ENCODE measurements at places on chromosomes 11 and 22.

DNA sequence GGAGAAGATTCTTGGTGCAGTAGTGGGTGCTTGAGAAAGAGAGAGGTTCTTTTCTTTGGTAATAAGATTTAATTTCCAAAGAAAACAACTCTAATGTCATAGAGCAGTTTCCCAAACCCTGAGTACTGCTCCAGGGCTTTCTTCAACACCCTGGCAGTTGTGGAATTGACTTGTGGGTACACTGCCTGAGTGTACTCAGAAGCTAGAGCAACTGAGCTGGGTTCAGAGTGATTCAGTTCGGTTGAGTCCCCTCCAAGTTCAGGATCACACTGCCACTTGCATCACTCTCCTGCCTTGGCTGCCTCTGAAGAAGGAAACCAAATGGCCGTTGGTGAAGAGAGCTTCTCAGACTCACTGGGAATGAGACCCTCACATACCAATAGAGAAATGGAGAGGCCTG, 5.3 kb downstream of the DMC1 start:
- DNase-seq, result no peak

DNA sequence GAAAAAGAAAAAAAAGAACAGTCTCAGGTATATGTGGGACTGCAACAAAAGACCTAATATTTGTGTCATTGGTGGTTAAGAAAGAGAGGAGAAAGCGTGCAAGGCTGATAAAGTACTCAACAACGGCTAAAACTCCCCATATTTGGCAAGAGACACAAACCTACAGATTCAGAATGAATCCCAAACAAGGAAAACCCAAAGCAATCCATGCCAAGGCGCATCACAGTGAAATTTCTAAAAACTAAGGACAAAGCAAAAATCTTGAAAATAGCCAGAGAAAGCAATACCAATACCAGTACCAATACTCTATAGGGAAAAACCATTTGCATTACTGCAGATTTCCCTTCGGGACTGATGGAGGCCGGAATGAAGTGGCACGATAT, 32.4 kb upstream of the SEPTIN5 start:
- DNase-seq, result no peak

DNA sequence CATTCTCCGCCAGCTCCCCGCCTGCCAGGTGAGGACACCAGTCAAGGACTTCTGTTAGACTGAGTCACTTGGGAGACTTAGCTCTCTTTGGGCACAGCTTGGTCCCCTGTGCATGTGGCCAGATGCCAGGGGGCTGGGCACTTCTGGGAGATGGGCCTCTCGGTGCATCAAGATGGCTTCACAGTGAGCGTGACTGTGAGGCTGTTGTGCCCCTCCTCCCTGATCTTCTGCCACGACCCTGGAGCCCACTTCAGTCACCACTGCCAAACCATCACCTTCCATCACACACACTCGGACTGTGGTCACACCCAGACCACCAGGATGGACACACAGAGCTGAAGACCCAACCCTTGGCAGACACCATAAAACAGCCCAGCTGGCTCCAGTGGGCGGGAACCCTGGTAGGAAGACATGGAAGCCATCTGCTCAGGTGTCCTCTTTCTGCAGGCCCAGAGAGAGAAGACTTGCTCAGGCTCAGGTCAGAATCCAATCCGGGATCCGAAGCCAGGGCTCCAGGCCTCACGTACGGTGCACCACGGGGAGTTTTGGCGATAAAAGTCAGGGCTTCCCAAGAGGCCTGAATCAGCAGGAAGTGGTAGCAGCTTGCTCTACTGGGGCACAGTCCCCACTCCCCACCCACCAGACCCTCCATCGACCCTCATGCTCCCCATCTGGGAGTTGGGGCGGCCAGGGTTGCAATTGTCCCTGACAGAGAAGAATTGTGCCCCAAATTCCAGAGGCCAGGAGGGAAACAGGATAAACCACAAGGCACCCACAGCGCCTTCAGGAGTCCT, 29.8 kb upstream of the CD5 start:
- no peak for DNase-seq

- DNase-seq, result no peak
These were observed 148.3 kb upstream of the POU2AF2 start for GRCh38 chr11:111097191-111097590.

- no peak for DNase-seq
These were observed 11.4 kb upstream of the CAT start for GRCh38 chr11:34427186-34427805.

GRCh38 chr22:20532256-20532993, 25.0 kb downstream of the MED15 start:
- DNase-seq, result no peak

GRCh38 chr11:12824281-12825041, 150.2 kb downstream of the TEAD1 start:
- no peak for DNase-seq

- DNase-seq, result no peak
These were observed at the start of gene WT1 for GRCh38 chr11:32435511-32435941. TSS of gene WT1 (minus strand) at chr11:32435539.

GRCh38 chr11:71917646-71918140, 10.7 kb downstream of the XNDC1N start:
- DNase-seq, result no peak

DNA sequence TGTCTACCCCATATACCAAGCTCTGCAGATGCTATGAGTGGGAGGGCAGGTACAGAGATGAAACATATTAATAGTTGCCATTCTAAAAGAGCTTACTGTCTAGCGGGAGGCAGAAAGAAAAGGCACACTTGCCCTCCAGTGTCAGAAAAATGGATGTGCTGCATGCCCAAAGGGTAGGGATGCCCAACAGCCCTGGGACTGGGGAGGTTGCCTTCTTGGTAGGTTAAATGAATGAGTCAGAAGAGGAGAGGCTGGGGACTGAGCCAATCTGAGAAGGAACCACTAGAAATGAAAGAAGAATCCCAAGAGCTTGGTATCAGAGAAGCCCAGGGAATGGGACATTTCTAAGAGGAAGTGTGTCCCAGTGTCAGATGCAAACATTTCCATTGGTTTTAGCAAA, 1.2 kb downstream of the BIRC3 start:
- DNase-seq, result peak; percentile 26

DNA sequence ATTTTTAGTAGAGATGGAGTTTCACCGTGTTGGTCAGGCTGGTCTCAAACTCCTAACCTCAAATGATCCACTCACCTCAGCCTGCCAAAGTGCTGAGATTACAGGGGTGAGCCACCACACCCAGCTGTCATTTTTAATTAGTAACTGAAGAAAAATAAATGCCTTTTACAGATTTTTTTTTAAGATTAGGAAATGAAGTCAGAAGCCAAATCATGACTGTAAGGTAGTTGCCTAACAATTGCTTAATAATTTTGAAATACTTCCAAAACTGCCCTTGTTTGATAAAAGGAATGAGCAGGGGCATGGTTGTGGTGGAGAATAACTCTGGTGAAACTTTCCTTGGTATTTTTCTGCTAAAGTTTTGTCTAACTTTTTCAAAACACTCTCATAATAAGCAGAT, 98.9 kb upstream of the SLC5A12 start:
- DNase-seq, result no peak

GRCh38 chr11:12160680-12161079, 50.3 kb downstream of the MICAL2 start:
- DNase-seq, result no peak

DNA sequence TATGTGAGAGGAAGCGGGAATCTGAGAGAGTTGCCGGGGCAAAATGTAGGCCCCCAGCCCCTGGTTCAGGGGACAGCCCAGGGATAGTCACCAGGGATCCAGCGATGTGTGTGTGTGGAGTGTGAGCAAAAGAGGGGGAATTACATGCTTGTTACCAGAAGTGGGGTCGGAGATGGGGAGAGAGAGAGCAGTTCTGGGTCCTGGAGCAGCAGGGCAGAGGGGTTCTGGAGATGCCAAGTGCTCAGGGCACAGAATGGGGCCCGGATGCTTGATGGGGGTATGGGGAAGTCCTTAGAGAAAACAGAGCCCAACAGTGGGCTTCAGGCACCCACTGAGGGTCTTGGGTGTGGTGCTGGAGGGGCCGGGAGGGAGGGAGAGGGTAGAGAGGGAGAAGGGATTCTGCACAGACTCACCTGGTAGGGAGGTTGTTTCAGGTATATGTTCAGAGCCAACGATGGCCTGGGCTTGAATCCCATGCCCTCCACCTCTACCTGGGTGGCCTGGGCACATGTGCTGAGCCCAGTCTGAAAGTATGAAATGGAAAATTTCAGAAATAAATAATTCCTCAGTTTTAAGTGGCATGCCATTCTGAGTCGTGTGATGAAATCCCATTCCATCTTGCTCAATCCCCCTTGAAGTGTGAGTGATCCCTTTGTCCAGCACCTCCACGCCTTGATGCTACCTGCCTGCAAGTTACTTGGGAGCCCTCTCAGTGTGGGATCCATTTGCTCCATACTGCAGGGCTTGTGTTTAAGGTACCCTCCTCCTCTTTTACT, 12.4 kb downstream of the SMIM38 start:
- DNase-seq, result no peak

DNA sequence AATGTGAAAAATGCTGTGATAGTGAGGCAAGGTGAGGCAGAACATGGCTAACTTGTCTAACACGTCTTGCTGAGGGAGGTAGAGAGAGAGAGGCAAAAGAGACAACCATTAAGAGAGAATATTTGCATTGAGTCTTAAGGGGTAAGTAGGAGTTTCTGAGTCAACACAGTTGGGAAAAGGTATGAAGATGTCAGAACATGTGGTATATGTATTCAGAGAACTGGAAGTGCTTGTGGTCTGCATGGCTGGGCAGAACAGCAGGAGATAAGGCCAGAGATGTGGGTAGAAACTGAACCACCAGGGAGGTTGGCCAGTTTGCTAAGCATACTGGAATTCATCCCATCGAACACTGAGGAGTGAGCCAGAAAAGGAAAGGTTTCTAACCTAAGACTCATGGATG, 25.0 kb upstream of the SLC5A1 start:
- no peak for DNase-seq

DNA sequence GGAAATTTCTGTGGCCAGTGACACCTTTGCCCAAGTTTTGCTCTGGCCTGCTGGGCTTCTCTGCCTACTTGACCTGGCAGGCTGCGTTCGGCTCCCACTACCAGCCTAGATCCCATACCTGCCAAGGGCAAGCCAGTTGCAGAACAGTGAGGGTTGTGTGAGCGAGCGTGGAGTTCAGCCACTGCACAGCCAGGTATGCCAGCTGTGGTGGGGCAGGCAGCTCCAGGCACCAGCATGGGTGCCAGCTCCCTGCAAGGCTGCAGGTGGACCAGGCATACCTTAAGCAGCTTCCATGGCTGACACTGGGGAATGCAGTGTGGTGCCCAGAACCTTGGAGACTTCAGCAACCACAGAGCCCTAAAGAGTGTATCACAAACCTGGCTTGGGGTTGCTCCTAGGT, 133.5 kb downstream of the LDLRAD3 start:
- DNase-seq, result no peak

DNA sequence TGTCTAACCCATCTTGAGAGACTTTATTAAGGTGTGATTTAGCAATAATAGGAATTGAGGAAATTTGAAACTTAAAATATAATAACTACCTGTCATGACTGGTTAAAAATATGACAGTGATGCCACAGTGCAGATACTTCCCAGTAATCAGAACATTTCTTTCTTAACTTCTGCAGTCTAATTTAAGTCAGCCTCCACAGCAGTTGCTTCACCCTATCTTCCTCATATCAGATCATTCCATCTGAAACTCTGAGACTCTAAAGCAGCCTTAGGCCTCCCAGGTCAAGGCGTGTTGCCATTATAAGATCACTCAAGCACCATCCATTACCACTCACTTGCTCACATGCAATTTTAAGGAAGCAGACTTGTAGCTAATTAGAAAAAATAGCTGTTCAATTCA, 302.2 kb downstream of the AASDHPPT start:
- no peak for DNase-seq

DNA sequence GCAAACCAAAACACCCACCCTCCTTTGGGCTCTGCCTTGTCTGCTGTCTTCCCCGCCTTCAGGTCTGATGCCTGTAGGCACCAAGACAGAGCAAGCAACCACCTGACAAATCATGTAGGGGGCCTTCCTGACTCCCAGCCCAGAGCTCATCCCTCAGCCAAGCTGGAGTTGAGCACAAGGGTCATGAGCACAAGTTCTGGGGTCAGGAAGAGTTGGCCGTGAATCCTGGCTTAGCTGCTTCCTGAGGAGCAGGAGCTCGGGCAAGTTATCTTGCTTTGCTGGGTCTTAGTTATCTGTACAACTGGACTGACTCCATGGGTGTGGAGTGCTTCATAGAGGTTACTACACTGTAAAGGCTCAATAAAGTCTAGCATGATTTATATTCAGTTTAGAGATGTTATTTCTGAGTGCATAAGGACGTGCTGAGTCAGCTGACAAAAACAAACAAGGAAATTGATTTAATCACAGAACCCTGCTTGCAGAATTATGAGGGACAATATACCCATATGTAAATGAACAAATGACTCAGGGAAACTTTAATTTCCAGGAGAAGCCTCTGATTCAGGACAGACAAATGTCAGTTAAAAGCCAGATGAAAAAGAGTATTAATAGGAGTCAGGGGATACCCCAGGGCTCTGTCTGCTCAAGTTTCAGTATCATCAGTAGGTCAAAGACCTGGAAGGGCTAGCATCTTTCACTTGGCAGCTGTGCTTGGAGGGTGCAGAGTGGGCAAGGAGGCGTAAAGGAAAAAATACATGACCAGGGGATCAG, 15.0 kb upstream of the APOA1 start:
- no peak for DNase-seq

DNA sequence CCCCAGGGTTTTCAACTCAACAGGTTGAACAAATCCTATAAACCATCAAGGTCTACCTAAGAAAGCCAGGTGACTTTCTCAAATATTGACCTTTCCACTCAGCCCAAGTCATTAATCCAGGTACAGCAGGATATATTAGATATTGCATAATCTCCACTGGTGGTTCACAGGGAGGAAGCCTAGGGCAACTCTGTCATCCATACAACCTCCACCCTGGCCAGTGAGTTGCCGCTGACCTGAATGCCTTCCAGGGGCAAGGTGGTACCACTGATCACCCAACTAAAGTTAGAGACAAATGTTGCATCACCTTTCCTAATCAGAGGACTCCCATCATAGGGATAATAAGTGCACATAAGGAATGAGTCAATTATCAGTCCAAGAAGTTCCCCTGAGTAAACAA, 22.9 kb downstream of the GUCD1 start:
- no peak for DNase-seq

- DNase-seq, result no peak
These were observed 439 bp downstream of the LMO1 start for GRCh38 chr11:8263109-8263768.

DNA sequence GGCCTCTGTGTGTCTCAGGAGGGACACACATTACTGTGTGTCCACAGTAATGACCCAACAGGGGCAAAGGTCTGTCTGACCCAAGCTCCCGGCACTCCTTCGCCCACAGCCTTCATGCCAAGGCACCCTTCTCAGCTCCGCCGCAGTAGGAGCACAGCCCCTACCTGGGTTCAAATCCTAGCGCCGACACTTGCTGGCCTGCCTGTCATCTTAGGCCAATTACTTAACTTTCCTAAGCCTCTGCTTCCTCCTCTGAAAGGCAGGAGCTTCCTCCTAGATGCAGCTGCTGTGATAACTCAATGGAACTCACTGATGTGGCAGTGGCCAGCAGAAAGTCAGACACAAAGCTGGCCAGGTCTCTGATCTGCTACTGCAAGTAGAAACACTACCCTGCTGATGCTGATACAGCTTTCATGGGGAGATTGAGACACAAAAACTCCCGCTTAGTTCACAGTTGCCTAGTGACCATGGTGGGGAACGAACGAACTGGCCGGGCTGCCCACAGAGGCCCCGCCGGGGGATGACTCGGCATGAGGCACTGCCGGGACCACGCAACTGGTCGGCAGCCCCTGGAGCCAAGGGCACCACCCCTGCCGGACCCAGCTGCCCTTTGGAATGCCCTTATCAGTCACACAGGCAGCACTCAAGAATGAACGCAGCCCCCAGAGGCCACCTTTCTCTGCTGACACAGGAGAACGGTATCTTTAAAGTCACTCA, 8.1 kb downstream of the EHD1 start:
- no peak for DNase-seq

- DNase-seq, result no peak
These were observed 83.1 kb upstream of the ADSL start for GRCh38 chr22:40263191-40263590.
